ENCODE measurements at places on chromosomes 7 and 10.

DNA sequence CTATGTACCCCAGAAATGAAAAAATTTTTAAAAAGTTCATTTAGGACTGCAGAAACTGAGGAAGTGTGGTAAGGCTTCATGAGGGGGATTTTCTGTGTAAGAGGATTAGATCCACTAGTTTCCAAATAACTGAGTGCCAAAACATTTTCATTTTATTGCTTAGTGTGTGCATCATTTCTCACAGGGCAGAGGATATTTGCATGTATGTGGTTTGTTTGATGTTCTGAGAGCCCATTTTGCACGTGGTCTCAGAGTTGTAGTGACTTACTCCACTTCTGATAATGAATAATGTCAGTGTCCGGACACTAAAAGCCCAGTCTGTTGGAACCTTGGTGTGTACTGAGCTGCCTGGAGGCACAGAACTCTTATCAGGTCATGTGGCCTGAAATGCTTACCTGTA is 299.9 kb downstream of the AUTS2 start:
- DNase-seq = no peak

GRCh38 chr10:119006451-119007210 is 22.9 kb upstream of the NANOS1 start:
- no peak for DNase-seq

- no peak for DNase-seq
Observed at GRCh38 chr7:115708013-115708341, 322.6 kb downstream of the TFEC start.

DNA sequence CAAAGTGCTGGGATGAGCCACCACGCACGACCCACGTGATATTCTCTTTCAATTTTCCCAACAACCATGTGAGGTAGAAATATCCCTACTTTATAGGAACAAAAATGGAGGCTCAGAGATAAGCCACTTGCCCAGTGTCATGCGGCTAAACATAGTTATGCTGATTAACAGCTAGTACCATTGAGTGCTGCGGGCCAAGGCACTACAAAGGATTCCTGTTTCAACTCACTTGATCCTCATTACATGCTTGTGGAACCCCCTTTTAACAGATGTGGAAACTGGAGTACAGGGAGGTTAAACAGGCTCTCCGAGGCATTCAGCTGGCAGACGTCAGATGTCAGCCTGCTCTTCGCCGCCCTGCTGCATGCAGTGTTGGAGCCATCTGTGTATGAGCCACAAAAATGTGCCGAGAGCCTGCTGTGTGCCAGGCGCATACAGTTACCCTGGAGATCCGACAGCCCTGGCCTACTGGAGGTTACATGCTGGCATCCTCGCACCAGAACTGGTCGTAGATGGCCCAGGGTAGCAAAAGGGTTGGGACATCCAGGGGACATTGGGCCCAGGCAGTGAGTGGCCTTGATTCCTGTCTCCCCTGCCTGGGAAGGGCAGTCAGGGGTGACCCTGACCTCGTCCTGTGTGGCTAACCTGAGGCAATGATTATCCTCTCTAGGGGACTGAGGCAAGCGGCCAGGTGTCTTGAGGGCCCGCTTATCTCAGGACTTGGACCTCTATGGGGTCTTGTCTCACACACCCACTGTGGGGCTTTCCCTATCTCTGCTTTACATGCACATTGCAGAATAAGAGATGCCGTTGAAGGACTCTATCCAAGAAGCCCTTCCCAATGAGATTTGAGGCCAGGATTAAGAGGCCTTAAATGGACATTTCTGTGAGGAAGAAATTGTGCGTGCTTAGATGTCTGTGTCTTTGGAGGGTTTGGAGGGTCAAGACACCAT is 18.5 kb upstream of the SRGN start:
- no peak for DNase-seq

DNA sequence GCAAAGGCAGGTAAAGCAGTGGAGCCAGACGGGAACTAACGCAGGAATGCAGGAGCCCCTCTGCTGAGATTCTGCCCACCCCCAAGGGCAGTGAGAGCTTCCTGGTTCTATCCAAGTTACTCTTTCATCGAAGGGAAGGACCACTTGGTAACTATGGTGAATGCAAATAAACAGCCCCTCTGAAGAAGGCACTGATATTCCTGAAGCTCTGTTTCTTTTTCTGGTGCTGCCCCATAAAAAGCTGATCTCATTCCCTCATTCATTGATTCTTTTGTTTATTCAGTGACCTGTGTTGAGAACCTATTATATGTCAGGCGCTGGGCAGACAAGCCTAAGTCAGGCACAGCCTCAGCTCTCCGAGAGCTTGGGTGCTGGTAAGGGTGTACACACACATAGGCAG is 217.3 kb downstream of the SNX10 start:
- no peak for DNase-seq

GRCh38 chr10:128210215-128211063 is 84.2 kb upstream of the MKI67 start:
- DNase-seq = peak; percentile 68

Measured in CD4-positive, alpha-beta T cell treated with Interleukin-4 for 4 hours (primary cell).